CD4-positive, alpha-beta T cell treated with Interleukin-10 for 1 hour (primary cell): ENCODE measurements at places on chromosomes 4 and X.

GRCh38 chr4:6988016-6988715 lies 55.0 kb upstream of the TADA2B start:
- DNase-seq, result no peak

- no peak for DNase-seq
Observed at GRCh38 chr4:82611527-82611926, 49.7 kb upstream of the TMEM150C start.

DNA sequence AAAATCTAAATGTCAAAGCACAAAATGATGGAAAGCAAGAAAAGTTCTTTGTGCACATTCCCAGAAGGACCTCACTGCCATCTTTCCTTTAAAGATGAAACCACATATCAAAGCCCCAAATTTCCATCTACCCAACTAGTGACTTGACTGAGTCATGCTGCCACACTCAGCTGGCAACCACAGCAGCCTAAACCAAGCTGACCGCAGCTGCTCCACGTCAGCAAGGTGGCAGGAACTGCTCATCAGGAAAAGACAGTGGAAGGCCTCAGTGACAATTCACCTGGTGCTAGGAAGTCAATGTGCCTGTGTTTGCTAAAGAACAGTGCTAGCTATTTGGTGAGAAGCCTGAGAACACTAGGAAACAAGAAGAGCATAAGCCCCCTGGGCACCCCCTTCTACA lies 26.1 kb downstream of the ACOX3 start:
- DNase-seq, result peak; percentile 46

- no peak for DNase-seq
Observed at GRCh38 chrX:113470166-113470565, 629.5 kb upstream of the AMOT start.

- DNase-seq, result no peak
Observed at GRCh38 chrX:19195243-19195610, 73.0 kb upstream of the ADGRG2 start.

- DNase-seq, result no peak
Observed at GRCh38 chr4:110624904-110625494, 2.1 kb upstream of the PITX2 start.
